ENCODE measurements at places on chromosomes 1 and 21. TPM values are rescaled to one million over a fixed set of nuclear protein-coding genes. Genes with fewer than 3 reads are reported as not detected.

Gene ADORA3
- total RNA-seq = 0.20 TPM

Gene TNFRSF18
- 350 TPM for total RNA-seq

Gene CASP9
- total RNA-seq = 19.5 TPM

Gene CATSPERE
- total RNA-seq = 0.08 TPM

Gene MED8
- total RNA-seq = 48.5 TPM

- H3K36me3 ChIP-seq = no peaks in the 10 kb centered on the region
- peaks cover 12% of the 10 kb centered on the region for H3K27me3 ChIP-seq
- DNase-seq = no peak
- peaks cover 20% of the 10 kb centered on the region for H3K4me1 ChIP-seq
- no peak overlapping the region for H3K27ac ChIP-seq
These were observed 8.7 kb downstream of the SORT1 start for GRCh38 chr1:109388884-109389637.

DNA sequence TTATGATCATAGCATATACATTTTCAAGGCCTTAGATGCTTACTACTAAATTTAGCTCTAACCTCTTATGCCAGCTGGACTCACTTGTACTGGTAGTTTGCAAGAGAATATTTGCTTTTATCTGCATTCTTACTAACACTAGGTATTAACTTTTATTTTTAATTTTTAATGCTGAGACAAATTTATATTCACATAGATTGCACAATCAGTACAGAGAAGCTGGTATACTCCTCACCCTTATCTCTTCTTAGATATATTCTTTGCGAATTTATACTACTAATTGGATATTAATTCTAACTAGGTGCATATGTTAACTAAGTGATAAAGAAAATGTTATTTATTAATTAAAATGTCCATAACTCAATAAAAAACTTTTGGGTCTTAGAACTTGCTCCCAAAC is 561.8 kb upstream of the PRMT6 start:
- no peak overlapping the region for H3K27ac ChIP-seq
- H3K4me1 ChIP-seq = no peaks in the 10 kb centered on the region
- H3K27me3 ChIP-seq = no peaks in the 10 kb centered on the region
- DNase-seq = no peak
- H3K4me3 ChIP-seq = no peak overlapping the region

DNA sequence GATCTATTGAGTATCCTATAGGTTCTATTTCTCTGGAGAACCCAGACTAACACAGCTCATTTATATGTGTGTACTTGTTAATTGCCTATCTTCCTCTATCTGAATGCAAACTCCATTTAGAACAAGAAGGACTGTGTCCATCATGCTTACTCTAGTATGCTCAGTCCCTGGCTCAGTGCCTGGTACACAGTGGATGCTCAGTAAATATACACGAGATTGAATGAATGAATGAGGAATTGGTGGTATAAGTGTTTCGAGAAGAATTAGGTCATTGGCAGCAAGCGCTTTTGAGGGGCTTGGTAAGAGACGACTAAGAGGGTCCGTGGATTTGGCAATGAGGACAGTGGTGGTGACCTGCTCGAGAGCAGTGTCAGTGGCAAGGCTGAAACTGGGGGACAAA is 112.5 kb downstream of the CSMD2 start:
- H3K36me3 ChIP-seq = no peaks in the 10 kb centered on the region
- no peak overlapping the region for H3K27ac ChIP-seq
- no peaks in the 10 kb centered on the region for H3K27me3 ChIP-seq
- no peak overlapping the region for H3K4me3 ChIP-seq

DNA sequence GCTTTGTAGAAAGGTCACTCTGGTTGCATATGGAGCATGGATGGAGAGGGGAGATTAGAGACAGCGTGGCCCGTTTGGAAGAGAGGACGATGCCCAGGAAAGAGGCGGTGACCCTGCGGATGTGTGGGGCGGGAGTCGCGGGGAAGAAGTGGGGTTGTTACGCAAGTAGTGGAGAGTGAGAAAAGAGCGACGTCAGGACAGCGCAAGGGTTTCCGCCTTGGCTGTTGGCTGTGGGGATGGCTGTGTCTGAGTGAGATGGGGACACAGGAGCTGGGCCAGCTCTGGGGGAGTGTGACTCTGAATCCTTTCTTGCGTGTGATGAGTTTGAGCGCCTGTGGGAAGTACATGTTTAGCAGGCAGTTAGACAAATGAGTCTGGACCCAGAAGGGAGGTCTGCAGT is 3.8 kb downstream of the B4GALT2 start:
- H3K4me3 ChIP-seq = no peak overlapping the region
- H3K27ac ChIP-seq = no peak overlapping the region
- H3K27me3 ChIP-seq = no peaks in the 10 kb centered on the region
- no peak for DNase-seq
- H3K36me3 ChIP-seq = peaks cover 11% of the 10 kb centered on the region

DNA sequence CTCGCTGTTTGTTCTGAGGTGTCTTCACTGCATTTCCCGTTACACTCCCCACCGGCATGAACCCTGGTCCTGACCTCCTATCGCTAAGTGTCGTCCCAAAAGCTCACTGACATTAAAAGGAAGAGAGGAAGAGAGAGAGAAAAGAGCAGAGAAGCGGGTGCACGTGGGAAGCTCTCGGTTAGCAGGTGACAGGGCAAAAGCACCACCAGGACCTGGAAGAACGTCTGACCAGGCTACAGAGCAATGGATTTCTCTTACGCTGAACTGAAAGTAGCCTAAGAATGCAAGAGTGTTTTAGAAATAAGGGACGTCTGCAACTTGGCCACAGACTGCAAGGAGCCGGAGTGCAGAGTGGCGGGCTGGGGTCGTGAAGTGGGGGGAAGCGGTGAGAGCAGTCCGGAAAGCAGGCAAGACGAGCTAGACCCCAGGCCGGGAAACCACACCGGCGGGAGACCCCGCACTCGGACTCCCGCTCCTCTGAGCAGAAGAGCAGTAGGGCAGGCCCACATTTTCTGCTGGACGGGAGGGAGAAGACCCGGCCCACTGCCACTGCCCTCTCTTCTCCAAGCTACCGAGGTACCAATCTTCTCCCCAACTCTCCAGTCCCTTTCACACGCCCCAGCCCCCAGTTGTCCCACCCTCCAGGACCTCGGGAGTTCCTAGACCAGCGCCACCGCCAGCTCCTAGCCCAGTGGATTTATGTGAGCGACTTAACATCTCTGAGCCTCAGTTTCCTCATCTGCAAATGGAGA is 8.3 kb upstream of the MPZL1 start:
- no peak for DNase-seq
- H3K36me3 ChIP-seq = peaks cover 3% of the 10 kb centered on the region
- H3K4me1 ChIP-seq = peaks cover 52% of the 10 kb centered on the region
- peaks cover 21% of the 10 kb centered on the region for H3K27me3 ChIP-seq
- H3K27ac ChIP-seq = peak overlapping the region; percentile 94

DNA sequence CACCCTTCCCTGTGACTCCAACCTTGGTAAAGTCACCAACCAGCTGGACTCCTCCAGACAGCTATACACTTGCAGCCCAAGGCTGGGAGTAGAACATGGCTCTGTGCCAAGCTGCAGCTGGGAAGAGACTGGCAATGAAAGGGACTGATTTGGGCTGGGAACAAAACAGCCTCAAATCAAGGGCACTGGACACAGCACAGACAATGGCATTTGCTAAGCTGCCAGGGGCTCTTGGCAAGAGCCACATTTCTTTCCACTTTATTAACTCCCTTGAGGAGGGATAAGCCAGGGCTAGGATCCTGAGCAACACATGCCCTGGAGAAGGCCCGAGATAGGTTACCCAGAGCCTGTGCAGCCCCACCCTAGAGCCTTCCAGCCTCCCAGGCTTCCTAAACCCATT is 12.0 kb downstream of the SYT11 start:
- H3K36me3 ChIP-seq = peaks cover 18% of the 10 kb centered on the region
- no peak overlapping the region for H3K4me3 ChIP-seq
- DNase-seq = no peak
- no peaks in the 10 kb centered on the region for H3K27me3 ChIP-seq

DNA sequence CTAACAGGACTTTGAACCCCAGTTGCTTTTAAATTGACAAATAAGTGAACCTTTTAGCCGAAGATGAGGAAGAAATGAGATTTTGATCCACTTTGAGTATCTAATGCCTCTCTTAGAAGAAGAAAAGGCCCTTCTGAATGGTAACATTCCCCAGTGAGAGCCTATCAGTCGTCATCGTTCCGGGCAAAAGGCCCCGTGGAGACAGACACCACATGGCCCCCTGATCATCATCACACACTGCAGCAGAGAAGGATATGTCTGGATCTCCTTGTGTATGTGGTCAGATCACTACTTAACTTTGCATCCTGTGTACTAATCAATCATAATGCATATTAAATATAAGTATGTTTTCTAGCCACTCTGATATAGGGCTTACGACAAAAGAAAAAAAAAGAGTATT is 87.3 kb upstream of the SMYD2 start:
- no peaks in the 10 kb centered on the region for H3K4me1 ChIP-seq
- no peak overlapping the region for H3K27ac ChIP-seq
- no peak for DNase-seq
- H3K27me3 ChIP-seq = peaks cover 17% of the 10 kb centered on the region
- no peaks in the 10 kb centered on the region for H3K36me3 ChIP-seq

DNA sequence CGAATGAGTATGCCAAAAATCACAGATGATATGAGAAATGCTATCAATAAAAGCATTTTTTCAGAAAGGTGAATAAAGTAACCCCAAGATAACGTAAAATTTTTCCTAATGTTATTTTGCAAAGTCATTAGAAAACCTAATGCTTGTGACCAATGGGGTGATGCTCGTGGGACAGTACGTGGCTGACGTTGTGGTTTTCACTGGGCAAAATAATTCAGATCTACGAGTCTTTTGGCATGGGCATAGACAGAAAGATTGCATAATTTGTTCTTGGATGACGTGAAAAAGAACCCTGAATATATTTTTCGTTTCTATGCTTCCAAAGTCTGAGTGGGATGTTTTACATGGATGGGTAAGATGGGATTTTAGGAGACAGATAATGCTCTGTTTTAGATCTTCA is 71.0 kb downstream of the PBX1 start:
- peaks cover 2% of the 10 kb centered on the region for H3K27me3 ChIP-seq
- DNase-seq = no peak
- H3K4me1 ChIP-seq = no peaks in the 10 kb centered on the region
- H3K4me3 ChIP-seq = no peak overlapping the region

GRCh38 chr1:58333511-58333910 is 213.0 kb downstream of the OMA1 start:
- no peak overlapping the region for H3K27ac ChIP-seq
- no peak for DNase-seq
- H3K4me1 ChIP-seq = no peaks in the 10 kb centered on the region
- H3K36me3 ChIP-seq = no peaks in the 10 kb centered on the region
- H3K27me3 ChIP-seq = no peaks in the 10 kb centered on the region
- H3K4me3 ChIP-seq = no peak overlapping the region

DNA sequence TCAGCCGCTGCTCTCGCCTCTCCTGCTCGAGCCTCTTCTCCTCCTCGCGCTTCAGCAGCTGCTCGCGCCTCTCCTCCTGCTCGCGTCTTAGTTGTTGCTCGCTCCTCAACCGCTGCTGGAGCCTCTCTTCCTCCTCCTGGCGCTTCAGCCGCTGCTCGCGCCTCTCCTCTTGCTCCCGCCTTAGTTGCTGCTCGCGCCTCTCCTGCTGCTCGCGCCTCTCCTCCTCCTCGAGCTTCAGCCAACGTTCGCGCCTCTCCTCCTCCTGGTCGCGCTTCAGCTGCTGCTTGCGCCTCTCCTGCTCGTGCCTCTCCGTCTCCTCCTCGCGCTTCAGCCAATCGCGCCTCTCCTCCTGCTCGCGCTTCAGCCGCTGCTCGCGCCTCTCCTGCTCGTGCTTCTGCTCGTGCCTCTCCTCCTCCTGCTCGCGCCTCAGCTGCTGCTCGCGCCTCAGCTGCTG is 3.7 kb downstream of the TCHH start:
- peaks cover 24% of the 10 kb centered on the region for H3K27me3 ChIP-seq
- H3K27ac ChIP-seq = no peak overlapping the region
- peaks cover 12% of the 10 kb centered on the region for H3K4me1 ChIP-seq

DNA sequence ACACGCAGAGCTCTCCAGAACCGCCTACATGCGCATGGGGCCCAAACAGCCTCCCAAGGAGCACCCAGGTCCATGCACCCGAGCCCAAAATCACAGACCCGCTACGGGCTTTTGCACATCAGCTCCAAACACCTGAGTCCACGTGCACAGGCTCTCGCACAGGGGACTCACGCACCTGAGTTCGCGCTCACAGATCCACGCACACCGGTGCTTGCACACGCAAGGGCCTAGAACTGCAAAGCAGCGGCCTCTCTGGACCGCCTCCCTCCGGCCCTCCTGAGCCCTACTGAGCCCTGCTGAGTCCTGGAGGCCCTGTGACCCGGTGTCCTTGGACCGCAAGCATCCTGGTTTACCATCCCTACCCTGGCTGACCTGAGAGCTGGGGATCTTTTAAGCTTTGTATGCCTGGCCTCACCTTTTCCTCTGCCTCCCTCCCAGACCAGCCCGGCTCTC is 8.3 kb downstream of the OLIG2 start:
- H3K27me3 ChIP-seq = peaks cover 37% of the 10 kb centered on the region
- no peak for DNase-seq
- no peak overlapping the region for H3K4me3 ChIP-seq
- H3K4me1 ChIP-seq = peaks cover 8% of the 10 kb centered on the region
- no peaks in the 10 kb centered on the region for H3K36me3 ChIP-seq

DNA sequence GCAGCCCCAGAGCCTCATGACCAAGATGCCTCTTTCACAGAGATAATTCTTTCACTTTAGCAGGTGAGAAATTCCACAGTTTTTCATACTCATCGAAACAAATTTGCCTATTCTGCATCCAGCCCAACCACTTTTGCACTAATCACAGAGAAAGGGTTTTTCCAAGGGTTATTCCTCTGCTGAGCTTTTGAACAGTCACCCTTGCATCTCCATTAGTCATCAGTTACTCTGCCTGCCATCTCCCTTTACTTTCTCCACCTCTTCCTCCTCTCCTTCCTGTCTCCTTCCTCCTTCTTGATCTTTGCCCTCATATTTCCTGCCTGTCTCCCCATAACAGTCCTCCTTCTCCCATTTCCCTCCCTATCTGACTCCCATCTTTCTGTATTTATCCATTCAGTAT is 43.9 kb downstream of the FH start:
- H3K27ac ChIP-seq = no peak overlapping the region
- DNase-seq = no peak
- peaks cover 3% of the 10 kb centered on the region for H3K27me3 ChIP-seq
- no peak overlapping the region for H3K4me3 ChIP-seq

DNA sequence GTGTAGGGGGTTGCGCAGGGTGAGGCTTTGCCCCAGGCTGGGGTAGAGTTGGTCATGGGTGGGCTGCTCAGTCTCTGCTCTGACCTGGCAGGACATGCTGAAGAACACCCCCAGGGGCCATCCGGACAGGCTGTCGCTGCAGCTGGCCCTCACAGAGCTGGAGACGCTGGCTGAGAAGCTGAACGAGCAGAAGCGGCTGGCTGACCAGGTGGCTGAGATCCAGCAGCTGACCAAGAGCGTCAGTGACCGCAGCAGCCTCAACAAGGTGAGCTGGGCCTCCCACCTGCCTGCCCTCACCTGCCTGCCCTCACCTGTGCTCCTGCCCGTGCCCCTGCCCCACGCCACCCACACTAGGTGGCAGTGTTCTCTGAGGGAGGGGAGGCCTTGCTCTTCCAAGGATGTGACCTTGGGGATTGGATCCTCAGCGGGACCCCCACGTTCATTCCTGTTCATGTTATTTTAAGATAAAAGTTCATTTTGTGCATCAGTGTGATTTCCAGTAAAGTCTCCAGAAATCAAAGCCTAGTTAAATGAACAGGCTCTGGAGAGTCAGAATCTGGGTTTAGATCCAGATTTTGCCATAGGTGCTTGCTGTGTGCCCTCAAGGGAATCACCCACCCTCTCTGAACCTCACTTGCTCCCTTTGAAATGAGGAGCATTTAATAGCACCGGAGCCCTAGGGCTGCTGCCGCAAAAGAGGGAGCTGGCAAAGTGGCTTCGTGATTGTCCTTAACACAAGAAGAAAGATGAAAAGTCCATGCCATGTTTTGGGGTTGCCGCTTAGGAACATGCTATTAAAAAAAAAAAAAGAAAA is 87.9 kb downstream of the ARHGEF10L start:
- no peak overlapping the region for H3K27ac ChIP-seq
- H3K27me3 ChIP-seq = no peaks in the 10 kb centered on the region
- no peak overlapping the region for H3K4me3 ChIP-seq
- no peaks in the 10 kb centered on the region for H3K4me1 ChIP-seq
- DNase-seq = no peak

All from activated T-helper 1 cell treated with anti-CD3 and anti-CD28 coated beads, Interleukin-12 subunit alpha, Interleukin-12 subunit beta, Interleukin-2, Interleukin-4 antibody, amounts not matched to agents 30 ng/mL and 10 ng/mL and 1 ng/mL, durations not matched to agents 14 hours and 24 hours and 36 hours (primary cell).